T-cell (primary cell): ENCODE measurements at places on chromosomes 2 and 18. TPM values are rescaled to one million over a fixed set of nuclear protein-coding genes. Genes with fewer than 3 reads are reported as not detected.

GRCh38 chr2:95270541-95271081 is 3.6 kb upstream of the PROM2 start:
- DNase-seq: no peak

PMAIP1 gene
- 17.8 TPM for total RNA-seq

GBX2 gene
- not detected for total RNA-seq

GRCh38 chr18:8991155-8991554 is 111.3 kb upstream of the NDUFV2 start:
- no peak for DNase-seq

DNA sequence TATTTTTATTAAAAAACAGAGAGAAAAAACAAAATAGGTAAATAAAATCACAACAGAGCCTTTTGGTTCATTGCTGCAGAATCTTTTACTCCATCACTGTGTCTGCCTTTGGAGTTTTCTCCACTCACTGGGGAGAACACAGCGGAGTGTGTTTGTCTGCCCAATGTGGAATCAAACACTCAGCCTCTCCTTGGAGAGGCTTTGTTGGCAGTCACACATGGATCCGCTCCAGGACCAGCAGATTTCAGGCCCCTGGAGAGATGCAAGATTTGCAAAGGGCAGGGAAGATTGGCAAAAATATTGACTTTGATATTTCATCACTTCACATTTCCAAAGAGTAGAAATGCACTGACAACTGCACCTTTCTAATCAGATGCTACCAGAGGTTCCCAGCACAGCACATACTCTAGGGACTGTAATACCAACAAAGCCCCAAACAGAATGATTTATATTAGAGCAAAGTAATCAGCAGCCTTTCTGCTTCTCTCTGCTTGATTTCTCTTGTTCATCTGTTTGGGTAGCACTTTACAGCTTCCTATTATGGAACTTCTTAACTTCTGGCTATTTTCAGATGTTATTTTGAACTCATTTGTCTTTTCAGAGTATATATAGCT is 1898.8 kb upstream of the PIK3C3 start:
- DNase-seq: no peak

EPG5 gene
- total RNA-seq: 43.1 TPM

DNA sequence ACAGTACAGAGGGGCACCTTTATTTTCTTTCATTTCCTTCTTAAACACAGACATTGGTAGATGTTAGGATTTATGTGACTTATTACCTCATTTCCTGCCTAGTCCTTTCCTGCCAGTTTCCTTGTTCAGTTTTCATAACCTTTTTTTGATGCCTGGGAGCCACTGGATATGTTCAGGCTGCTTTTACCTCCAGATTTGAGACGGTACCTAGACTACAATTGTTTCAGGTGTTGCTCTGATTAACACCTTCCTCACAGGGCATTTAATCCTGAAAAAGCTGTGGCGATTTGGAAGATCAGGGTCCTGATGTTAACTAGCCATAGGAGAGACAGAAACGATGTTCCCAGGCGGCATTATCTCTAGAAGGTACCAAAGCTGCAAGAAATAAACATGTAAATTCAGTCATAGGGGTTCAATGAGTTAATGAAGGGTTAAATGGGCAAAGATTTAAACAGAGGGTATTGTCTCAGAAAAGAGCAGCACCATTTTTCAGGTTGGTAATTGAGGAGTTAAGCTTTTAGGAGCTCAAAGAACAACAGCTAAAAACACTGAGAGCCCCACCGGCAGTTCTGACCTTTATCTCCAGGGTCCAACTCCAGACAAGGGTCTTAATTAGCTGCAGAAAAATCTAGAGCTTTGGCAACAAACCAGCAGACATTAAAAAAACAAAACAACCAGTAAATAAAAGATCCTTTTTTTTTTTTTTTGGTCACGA is 93.3 kb downstream of the HRH4 start:
- DNase-seq: no peak

GRCh38 chr2:57515366-57515765 is 531.2 kb upstream of the VRK2 start:
- no peak for DNase-seq

DNA sequence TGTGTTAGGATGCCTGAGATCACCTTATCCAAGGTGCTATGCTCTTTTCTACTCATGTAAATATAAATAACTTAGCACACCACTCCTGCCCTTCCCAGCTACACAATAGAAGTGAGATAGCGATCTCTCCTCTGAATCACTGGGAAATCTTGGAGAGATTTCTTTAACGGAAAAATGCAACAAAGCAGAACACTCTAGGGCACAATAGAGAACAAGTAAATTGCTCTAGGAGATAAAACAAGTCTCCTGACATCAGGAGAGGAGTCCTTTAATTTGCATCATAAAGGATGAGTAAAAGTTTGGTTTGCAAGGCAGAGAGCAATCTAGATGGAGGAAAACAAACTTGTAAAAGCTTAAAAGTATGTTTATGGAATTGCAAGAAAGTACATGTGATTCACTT is 224.1 kb downstream of the PAX3 start:
- no peak for DNase-seq

CXCR2 gene
- total RNA-seq: not detected

SCN7A gene
- 0.03 TPM for total RNA-seq

DNA sequence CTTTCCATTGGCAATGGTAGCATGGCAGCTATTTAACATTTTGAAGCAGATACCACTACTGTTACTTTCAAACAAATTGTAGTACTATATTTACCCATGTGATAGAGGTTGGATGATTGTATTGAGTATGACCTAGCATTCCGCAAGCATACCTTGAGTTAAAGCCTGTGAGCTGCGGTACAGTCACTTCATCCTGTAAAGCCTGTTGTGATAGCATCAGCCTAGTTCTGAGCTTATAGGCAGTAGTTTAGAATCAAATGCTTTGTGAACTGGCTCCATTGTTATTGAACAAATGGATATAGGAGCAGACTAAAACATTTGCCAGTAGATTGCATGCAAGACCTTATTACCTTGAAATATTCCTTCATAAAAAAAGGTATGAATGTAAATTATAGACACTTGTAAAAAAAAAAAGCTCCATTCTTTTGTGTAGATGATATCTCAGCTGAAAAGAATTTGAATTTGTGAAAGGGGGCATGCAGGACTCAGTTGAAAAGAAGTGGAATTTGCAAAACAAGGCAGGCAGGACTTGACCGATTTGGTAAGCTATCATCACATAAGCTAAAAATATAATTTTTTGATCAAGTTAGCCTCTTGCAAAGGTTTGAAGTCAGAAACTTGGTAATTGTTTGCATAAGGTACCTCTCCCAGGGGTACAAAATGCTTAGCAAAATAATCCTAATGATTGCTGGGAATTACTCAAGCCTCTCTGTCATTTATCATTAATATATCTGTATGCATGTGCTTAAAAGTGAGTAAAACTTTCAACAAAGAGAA is 138.5 kb upstream of the ITGA4 start:
- no peak for DNase-seq

DNA sequence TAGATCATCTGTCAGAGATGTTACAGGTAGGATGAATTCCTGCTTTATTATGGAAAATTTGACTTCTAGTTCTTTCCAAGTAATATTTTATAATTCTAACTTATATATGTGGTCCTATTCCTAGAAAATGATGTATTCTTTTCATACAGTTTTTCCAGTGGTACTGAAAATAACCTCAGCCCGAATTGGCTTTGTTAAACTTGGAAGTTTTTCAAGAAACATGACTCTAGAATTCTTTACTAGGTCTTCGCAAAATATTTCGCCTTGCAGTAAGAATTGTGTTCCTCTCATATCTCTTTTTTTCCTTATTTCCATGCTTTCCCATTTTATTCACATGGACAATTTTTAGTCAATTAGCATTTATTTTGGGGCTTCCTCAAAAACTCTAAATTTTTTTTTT is 60.5 kb downstream of the BMPR2 start:
- DNase-seq: no peak

TP53I3 gene
- total RNA-seq: 0.58 TPM

HAAO gene
- 0.61 TPM for total RNA-seq

GRCh38 chr2:131093696-131094462 is 619 bp upstream of the FAM168B start:
- no peak for DNase-seq
